ENCODE measurements at places on chromosomes 5 and 9.

- no peak for DNase-seq
Measured at GRCh38 chr9:134372581-134373267, 46.5 kb downstream of the RXRA start.

GRCh38 chr5:59330680-59331079, 562.8 kb downstream of the PDE4D start:
- DNase-seq, result no peak

DNA sequence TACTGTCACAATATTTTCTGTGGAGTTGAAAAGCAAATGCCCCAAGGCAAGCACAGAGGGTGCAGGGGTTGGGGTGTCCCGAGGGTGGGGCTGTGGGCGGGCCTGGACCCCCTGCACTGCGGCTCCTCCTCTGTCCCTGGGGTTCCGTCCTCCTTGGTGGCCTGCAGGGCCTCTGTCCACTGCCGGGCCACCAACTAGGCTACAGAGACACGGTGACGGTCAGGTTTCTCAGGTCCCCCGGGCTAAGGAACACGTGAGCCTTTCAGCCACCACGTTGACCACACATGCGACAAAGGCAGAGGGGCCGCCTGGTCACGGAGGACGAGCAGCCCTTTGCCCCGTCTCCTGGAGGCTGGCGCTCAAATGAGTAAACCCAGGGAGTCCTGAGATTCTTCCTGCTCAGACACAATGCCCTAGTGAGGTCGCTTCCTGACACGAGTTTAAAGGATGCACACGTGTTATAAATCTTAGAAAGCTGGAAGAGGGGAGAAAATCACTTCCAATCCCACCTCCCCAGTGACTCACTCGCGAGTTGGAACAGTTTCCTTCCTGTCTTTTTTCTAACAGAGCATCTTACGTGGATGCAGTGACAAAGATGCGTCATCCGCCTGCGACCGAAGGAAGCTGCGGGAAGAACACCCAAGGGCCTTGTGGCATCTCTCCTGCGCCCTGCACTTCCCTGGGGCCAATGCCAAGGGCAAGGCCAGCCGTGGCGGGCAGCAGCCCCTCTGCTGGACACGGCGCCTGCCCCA, 24.8 kb upstream of the OBP2B start:
- DNase-seq, result no peak

DNA sequence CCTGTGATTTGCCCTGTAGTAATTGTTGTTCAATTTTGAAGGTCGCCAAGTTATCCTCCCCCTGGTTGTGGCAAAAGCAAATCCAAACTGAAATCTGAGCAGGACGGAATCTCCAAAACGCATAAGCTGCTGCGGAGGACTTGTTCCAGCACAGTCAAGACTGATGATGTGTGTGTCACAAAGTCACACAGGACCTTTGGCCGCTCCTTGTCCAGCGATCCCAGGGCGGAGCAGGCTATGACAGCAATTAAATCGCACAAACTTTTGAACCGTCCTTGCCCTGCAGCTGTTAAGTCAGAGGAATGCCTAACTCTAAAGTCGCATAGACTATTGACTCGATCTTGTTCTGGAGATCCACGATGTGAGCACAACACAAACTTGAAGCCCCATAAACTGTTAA, 128.4 kb downstream of the PARP8 start:
- DNase-seq, result no peak

GRCh38 chr5:180648658-180649296, 623 bp downstream of the FLT4 start:
- no peak for DNase-seq

DNA sequence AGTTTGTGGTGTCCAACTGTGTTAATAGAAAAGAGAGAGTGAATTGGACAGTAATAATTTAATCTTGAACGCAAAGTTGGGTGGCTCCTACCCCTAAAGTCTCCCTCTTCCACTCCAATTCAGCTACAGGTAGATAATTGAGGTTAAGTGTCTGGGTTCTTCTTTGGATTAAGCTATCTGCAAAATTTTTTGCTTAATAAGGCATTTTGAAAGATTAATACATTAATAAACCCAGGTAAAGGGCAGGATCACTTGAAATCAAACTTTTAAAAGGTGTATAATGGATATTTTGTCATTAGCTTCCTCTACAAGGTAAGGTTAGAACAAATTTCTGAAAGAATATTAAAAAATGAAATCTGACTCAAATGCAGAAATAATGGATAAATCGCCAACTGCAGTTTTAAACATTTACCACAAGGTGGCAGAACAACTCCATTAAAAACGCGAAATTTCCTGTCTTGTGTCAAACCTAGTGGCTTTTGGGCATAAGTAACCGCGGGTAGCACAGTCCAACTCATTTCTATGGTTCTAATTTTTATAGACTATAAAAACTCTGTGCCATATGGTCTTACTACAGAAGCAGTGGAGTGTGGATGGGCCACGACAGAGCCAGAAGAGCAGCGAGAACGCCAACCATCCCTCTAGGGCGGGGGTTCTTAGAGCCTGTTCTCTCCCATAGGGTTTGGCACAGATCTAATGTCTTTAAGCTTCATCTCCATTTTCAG, 276.5 kb downstream of the ARHGEF28 start:
- peak; percentile 46 for DNase-seq

DNA sequence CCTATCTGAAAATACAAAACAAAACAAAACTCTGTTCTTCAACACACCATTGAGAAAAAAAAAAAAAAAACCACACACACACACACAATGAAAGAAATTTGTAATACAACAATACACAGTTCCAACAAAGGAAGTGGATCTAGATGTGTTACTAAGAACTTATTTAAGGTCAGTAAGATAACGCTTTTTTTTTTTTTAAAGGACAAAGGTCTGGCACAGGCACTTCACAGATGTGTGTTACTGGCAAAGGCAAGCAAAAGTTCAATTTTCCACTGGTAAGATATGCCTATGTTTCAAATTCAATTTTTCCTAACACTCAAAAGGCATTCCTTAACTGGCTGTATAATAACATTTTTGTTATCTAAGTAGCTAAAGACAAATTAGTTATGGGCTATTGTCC, 3.6 kb downstream of the RFK start:
- DNase-seq, result no peak

DNA sequence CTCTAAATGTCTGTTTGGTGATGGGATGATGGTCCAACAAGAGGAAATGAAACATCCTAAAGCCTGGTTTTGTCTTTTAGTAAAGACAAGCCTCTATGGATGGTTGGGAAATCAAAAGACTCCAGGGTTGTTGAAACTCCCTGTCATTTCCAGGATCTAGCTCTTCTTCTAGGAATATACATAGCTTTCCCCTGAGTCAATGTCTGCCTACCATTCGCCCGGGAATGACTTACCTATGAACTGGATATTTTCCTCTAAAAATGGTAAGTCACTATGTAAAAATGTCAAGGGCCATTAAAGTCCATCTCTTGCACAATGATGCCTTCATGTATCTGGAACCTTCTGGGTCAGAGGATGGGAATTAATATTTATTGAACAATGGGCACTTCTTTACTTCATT, 11.1 kb upstream of the KIF12 start:
- DNase-seq, result peak; percentile 24

DNA sequence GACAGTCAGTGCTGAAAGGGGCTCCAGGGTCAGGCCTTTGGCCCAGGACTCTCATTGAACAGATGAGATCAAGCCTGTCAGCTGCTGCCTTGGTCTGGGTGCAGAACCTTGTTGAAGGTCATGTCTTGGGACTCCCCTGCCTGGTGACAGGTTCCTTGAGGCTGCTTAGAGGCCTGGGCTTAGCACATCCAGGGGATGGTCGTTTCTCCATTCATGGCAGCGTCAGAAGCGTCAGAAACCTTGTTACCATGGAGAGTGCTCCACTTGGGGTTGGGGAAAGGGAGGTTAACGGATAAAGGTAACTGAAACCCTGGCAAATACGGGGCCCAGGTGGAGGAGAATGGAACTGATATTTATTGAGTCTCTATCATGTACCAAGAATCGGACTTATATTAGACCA, 8.8 kb downstream of the ARPC5L start:
- DNase-seq, result no peak

DNA sequence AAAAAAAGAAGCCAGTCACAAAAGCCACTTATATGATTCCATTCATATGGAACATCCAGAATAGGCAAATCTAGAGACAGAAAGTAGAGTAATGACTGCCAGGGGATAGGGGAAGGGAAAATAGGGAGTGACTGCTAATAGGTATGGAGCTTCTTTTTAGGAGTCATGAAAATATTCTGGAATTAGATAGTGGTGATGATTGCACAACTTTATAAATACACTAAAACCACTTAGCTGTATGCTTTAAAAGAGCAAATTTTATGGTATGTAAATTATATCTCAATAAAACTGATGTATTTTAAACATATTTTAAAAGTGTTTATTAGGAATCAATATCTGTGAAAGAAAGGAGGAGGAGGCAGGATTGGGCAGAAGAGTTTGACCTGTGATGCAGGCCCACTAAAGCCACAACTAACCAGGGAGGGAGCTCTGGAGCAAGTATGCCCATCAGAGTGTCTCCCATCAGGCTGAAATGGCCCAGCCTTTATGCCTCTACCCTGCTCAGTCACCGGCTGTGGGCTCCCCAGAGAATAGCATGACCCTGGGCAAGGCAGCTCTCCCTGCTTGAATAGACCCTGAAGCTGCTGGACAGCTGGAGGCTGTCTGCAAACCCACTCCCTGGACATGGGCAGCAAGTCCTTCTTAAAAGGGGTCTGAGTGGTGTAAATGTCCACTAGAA, 96.0 kb upstream of the SLC44A1 start:
- DNase-seq, result no peak

GRCh38 chr5:131525805-131526204, 109.2 kb downstream of the RAPGEF6 start:
- DNase-seq, result no peak

- DNase-seq, result no peak
Measured at GRCh38 chr5:68200288-68200687, 15.3 kb upstream of the PIK3R1 start.

DNA sequence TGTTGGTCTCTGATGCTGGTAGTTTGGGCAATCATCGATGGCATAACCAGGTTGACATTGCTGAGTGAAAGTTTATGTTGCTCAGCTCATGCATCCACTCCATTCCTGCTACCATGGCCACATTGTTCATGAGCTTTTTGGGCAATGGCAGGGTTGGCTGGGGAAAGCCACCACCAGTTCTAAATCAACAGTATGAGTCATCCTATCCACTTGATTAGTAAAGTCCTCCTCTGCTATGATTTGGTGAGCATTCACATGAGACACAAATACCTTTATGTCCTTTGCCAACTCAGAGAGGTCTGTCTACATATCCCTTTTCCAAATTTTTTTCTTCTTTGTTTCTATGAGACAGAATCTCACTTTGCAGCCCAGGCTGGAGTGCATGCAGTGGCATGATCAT, 129.7 kb upstream of the FBN2 start:
- no peak for DNase-seq

- no peak for DNase-seq
Measured at GRCh38 chr5:393846-394275, 49.1 kb upstream of the EXOC3 start.

DNA sequence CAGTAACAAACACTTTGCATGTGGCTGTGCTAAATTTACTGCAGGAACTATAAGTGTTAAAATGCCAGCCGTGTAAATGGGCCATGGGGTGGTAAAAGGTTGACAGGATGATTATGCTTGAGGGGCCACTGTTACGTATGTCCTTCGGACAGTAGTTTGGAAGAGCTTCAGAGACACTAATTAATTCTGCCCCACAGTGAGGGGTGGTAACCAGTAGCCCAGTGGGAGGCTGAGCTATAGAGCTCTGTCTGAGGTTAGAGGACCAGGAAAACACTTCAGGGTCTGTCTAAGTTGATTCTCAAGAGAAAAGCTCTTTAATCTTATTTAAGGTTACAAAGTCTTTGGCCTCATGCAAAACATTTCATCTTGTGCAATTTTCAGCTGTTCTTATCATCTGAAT, 176.6 kb downstream of the DMRTA1 start:
- DNase-seq, result no peak

- DNase-seq, result no peak
Measured at GRCh38 chr9:130763331-130764171, 70.0 kb downstream of the EXOSC2 start.

GRCh38 chr5:95704150-95704549, 21.4 kb upstream of the SPATA9 start:
- no peak for DNase-seq

GRCh38 chr9:114518120-114518519, 12.8 kb upstream of the WHRN start:
- no peak for DNase-seq

- DNase-seq, result no peak
Measured at GRCh38 chr5:626850-627249, 14.7 kb downstream of the CEP72 start.

- DNase-seq, result no peak
Measured at GRCh38 chr5:56297851-56298250, 64.7 kb upstream of the ANKRD55 start.

DNA sequence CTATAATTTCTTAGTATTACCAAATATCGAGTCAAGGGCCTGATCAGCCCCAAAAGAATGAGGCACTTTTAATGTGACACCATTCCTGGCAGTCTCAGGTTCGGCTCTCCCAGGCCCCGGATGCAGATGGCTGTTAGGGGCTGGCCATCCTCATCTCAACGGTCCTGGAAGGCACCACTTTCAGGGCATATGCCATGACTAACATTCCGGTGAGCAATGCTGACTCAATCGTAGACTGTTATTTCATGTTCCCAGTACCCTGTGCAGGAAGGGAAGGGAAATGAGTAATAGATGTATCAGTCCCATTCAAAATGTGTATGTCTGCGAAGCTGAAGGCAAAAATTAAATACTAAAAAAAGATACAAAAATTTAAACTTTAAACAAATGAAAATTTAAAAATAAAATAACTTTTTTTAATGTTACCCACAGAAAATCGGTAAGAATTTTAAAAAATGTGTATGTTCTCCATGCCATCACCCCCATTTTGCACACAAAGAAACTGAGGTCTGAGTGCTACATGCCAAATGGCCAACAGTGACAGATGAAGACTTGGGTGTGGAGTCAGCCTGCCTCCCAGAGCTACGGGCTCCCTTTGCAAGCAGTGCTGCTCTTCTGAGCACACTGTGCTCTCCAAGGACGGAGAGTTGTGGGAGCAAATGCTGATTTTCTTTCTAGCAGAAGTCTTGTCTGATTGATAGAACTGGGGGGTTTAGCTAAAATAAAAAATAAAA, 79.0 kb downstream of the GLDC start:
- peak; percentile 80 for DNase-seq

DNA sequence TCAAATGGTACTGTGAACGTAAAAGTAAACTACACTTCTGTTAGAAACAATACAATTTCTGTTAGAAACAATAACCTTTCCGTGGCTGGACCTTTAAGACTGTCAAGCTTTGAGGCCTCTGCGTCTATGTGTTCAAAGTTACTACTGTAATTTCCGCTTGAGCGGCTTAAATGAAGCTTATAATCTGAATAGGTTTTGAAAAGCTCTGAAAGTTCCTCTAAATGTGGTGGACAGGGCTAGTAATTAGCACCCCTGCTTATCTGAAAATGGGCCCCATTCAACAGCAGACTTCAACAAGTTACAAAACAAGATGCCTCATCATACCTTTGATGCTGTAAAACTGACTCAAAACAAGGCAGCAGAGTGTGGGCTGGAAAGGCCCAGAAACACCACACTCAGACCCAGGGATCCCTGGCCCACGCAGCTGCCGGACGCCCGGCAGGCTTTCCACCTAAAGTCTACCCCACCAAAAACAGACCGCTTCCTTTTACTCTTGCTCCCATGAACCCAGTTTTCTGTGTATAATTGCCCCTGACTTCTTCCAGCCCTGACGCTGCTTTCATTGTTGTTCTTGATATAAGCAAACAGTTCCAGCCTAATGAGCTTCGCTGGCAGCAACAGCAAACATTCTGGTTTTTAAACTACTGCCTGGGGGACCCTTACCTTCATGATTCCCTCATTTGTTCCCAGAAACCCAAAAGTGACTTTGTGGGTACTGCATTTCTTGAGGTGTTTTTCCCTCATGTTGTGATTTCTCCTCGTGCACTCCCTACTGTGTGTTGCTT, 66.7 kb downstream of the TLE1 start:
- DNase-seq, result no peak

Measured in urothelium cell line (cell line).